ENCODE measurements at places on chromosomes 7 and 10.

DNA sequence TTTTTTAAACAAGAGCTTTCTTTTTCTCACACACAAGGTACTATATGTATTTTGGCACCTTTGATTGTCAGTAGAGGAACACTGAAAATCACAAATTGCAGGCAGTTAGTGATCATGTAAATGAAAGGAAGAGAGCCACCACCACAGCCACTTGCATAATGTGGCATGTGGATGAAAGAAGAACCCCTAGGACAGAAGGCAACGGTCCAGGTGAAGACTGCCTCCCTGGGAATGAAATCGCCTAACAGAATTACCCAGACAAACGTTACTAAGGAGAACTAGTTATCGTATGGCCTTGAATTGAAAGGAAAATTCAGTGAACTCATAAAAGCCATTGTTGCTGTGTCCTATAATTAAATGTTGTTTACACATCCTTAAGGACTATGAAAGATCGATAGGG lies 41.2 kb upstream of the PTPRZ1 start:
- DNase-seq, result no peak

- DNase-seq, result no peak
Observed at GRCh38 chr10:86451604-86451960, 70.0 kb downstream of the WAPL start.

DNA sequence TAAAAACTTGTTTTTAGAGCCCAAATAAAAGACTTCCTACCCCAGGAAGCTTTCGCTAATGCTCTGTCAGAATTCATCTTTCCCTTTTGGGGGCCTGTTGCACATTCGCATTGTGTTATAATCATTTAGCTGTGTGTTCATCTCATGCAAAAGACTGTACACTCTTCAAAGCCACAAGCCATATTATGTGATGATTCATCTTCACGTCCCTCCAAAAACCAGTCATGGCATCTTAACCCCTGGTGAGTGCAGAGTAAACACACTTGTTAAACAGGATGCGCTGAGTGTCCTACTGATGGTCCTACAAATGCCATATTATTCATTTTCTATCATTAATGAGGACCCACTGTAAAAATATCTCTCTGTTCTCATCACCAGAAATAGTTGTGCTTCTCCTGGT lies 235.4 kb downstream of the KIAA1217 start:
- DNase-seq, result no peak

DNA sequence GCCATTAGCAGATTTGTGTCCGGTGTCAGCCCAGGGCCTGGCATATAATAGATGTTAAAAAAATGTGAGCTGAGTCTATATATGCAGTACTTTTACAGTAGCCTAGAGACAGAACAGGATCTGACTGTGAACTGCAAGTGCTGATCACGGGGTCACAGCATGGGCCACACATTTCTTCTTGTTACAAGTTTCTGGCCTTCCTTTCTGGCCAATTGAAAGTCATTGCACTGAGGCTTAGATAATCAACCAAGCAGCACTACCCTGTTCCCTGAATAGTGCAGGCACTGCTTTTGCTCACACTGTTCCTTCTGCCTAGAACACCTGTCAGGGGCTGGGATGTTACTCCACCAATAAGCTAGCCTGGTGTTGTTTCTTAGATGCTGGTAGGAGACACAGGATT lies 5.4 kb upstream of the MARVELD1 start:
- no peak for DNase-seq

GRCh38 chr7:92769844-92770243 lies 66.5 kb downstream of the CDK6 start:
- no peak for DNase-seq

DNA sequence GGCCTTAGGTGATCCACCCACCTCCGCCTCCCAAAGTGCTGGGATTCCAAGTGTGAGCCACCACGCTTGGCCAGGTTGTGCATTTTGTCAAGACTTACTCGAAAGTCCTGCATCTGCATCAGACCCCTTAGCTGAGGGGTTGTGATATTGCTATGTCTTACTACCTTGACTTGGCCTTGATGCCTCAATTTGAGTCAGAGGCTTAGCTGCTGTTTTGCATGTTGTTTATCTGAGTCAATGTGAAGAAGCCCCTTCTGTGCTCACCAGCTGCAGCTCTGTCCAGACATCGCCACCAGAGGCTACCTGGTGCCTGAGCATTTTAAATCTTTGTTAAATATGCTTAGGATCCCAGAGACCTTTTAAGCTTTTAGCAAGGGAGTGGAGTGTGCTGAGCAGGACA lies 18.1 kb downstream of the UBE2D4 start:
- no peak for DNase-seq

DNA sequence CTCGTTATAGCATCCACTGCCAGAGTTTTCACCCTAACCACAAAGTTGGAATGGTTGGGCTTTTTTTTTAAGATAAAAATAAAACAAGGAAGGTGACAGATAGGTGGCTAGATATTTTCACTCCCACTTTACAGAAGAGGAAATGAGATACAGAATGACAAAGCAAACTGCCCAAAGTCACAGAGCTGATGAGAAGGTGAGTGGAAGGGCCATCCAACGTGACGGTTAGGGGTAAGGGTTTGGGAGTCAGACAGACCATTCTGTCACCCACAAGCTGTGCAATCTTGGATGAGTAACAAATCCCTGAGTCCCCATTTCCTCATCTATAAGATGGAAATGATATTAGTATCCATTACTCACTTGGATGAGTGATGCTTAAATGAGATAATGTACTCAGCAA lies 106.9 kb upstream of the PDLIM1 start:
- DNase-seq, result no peak

DNA sequence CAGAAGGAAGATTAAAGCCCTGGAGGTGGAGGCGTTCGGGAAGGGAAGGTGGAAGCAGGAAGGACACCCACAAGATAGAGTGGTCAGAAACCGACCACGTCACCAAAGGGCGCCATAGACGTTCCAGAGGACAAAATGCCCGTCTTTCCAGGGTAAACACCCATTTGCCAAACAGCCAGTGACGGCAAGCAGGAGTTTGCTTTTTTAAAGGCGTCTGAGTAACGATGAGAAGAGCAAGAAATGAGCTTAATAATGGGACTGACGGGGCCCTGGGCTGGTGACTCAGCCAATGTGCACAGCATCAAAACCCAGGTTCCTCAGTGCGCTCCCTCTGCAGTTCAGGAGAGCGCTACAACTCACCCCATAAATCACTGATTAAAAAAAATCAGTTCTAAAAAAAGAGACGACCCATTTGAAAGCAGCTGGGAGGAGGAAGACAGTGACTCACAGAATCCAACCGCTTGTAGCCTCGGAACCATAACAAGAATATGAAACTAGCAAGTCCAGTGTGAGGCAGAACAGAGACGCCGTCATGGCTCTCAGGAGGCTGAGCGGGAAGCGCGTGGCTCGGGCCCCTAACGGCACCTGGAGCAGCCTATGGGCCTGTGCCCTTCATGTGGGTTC lies 5.9 kb downstream of the DIP2C start:
- no peak for DNase-seq

DNA sequence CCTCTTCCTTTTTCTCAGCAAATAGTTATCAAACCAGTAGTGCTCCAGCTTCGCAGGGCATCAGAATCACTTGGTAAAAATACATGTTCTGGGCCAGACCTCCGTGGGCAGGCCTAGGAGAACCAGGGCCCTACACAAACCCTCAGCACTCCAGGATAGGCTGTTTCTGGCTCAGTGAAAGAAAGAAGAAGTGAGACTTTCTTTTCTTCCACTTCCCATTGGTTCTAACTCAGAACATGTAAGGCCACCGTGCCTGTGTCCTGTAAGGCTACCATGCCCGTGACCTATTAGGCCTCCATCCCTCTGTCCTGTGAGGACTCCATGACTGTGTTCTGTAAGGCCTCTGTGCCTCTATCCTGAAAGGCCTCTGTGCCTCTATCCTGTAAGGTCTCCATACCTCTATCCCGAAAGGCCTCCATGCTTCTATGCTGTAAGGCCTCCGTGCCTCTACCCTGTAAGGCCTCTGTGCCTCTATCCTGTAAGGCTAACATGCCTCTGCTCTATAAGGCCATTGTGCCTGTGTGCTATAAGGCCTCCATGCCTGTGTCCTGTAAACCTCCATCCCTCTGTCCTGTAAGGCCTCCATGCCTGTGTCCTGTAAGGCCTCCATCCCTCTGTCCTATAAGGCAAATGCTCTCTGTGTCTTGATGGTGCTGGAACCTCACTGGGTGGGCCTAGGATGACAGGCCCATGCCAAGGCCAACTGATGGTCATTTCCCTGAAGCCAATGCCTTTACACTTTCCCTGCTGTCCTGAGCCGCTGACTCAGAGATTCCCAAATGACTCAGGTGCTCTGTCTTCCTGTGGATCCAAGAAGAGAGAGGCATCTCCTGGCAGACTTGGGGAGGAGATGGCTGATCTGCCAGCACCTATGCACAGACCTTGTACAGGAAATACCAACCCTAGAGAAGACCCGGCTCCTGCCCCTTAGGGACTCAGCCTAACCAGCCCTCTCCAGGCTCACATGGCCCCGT lies 96.6 kb upstream of the CACUL1 start:
- no peak for DNase-seq

Measured in stimulated activated CD8-positive, alpha-beta memory T cell treated with anti-CD3 and anti-CD28 coated beads, Interleukin-7, amount 100 ng/mL, for 1 hour (primary cell).